ENCODE measurements at places on chromosomes 12 and 14.

DNA sequence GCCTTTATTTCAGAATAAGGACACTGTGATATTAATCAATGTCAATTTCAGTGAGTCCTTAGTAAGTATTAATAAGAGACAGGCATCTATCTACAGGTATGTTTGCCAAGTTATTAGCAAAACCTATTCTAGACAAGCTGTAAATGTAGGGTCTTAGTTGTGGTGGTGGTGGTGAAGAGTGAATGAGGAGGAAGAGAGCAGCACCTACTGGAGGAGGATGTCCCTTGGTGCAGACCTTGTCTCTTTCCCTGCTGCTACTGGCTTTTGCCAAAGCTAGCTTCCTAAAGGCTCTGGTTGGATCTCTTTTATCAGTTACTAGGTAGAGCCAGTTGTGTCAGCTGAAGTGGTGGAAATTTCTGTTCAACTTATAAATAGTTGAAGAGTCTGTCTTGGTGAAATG lies 304.8 kb upstream of the ATP2B1 start:
- no peak for DNase-seq

- DNase-seq = no peak
These were observed 22.0 kb downstream of the EML5 start for GRCh38 chr14:88770736-88771135.

DNA sequence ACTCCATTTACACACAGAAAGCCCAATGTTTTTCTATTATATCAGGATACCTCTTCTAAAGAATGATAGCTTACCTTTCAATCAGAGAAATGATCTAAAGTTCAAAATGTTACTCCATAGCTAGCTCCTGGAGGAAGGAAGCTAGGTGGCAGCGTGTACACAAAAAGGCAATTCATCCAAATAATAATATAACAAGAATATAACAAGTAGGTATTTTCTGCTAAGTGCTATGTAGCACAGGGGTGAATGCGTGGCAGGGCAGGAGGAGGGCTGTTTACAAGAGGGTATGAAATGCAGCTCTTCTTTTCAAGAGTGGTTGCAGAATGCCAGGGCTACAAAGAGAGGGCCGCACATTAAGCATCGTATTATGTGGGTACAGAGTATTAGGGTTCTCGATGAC lies 663 bp upstream of the SNAPC1 start:
- DNase-seq = no peak

- DNase-seq = no peak
These were observed 5.7 kb downstream of the OTUB2 start for GRCh38 chr14:94031883-94032279.

DNA sequence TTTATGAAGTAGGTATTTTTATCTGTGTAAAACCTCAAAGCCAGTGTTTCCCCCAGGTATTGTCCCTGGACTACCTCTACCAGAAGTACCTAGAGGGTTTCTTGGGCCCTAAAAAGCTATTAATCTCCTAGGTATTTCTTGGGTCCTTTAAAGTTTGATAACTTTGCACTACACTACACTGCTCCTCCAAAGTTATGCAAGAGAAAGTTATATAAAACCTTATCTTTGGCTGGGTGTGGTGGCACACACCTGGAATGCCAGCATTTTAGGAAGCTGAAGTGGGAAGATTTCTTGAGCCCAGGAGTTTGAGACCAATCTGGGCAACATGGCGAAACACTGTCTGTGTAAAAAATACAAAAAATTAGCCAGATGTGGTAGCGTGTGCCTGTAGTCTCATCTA lies 34.9 kb downstream of the PTPN21 start:
- no peak for DNase-seq

DNA sequence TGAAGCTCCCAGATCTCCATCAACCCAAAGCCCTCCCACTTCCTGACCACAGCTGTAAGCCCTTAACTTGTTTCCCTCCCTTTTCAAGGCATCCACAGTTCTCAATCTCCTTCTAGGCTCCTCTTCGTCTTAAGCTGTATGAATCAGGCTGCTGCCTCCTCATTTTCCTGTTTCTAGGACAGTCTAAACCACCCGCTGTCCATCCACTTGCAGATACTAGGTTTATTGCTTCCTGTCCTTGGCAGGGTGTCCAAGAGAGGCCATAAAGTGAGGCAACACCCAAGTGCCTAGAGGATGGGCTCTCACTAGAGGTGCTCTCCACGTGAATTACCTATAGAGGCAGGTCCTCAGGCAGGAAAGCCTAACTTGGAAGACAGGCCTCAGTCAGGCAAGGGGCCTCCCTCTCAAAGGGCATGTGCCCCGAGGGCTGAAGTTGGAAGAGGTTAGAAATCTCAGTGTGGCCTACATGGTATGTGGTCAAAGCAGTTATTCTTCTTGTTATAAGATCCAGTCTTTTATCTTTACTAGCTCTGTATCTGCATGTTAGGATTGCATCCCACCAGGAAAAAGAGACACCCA lies 8.8 kb upstream of the TMEM106C start:
- no peak for DNase-seq

GRCh38 chr12:70248876-70249275 lies 5.6 kb downstream of the CNOT2 start:
- no peak for DNase-seq

GRCh38 chr12:1491983-1492697 lies 102.2 kb downstream of the FBXL14 start:
- DNase-seq = no peak

- DNase-seq = no peak
These were observed 172.6 kb downstream of the PRKCH start for GRCh38 chr14:61494018-61494417.

- no peak for DNase-seq
These were observed 786.2 kb upstream of the FBXO33 start for GRCh38 chr14:40218282-40218941.

DNA sequence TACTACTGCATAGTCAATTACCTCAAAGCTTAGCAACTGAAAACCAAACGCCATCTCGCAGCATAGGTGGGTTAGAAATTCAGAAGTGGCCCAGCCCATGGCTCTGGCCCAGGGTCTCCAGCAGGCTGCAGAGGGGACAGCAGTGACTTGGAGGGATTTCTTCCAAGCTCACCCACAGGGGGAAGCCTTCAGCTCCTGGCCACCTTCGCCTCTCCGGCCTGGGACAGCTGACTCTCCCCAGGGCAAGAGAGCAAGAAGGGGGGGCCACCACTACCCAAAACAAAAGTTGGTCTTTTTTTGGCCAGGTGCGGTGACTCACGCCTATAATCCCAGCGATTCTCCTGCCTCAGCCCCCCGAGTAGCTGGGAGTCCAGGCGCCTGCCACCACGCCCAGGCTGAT lies 32.2 kb upstream of the ANKRD9 start:
- no peak for DNase-seq

DNA sequence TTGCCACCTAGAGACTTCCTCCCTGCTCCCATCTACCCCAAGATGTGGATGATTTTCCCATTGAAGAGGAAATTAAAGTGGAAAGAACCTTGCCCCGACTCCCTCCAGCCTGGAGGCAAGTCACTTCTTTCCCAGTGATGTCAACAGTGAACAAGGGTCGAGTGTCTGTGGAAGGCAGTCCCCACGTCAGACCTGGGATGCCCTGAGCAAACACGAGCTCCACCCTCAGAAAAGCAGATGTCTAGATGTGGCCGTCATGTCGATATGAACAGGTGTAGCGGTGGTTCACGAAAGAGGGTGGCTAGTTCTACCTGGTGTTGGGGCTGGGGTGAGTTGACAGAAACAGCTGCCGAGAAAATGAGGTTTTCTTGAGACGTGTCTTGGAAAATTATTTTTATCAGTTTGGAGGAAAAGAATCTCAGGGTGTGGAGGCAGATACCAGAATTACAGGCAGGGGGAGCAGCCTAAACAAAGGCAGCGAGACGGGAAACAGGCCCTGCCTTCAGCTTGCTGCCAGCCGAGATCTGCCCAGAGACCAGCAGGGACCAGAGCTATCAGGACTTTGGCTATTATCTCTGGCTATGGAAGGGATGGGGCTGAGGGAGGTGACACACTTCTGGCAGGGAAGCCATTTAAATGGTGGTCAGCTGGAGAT lies 25.9 kb downstream of the SYNDIG1L start:
- DNase-seq = no peak

DNA sequence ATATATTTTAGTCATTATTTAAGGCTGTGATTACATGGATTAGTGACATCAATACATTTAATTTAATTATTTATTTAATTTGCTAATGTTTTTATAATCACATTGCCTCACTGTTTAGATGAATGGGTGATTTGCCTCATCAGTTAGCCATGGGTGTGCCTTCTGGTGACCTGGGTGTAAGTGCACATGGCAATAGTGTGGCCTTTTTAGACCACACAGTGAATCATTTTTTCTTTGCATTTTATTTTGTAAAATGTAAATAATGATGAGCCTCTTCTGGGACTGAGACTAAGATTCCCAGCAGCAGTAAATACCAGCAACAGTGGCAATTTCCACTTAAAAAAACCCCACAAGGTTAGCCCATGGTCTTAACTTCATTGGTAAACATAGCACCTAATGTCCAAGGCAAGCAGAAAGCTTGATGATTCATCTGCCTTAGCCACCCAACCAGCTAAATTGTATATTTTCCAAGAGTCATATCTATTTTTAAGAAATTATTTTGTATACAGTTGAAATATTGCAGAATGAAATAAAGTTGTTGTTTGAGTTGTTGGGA lies 235.9 kb upstream of the NOVA1 start:
- DNase-seq = no peak

GRCh38 chr12:101876322-101876860 lies 989 bp upstream of the DRAM1 start:
- no peak for DNase-seq

- no peak for DNase-seq
These were observed 20.9 kb downstream of the PDE6H start for GRCh38 chr12:14993537-14994266.

GRCh38 chr12:64633940-64634337 lies 23.6 kb downstream of the RASSF3 start:
- no peak for DNase-seq

DNA sequence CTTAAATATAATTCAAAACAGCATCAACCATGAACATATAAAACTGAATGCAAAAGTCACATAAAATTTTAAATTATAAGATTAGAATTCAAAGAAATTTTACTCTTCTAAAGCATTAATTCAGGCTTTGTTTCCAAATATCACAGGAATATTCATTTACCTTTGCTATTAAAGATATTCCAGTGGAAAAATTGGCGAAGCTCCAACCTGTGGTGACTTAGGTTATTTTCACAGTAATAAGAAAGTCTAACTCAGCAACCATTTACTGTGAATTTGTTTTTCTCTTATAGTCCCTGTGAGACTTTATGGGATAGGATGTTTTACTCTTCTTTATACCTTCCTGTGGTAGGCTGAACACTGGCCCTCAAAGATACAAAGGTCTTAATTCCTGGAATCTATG lies 3.2 kb downstream of the WDR89 start:
- no peak for DNase-seq

- no peak for DNase-seq
These were observed 25.7 kb downstream of the TSPAN9 start for GRCh38 chr12:3102771-3103410.

GRCh38 chr14:34665785-34666435 lies 36.0 kb upstream of the SNX6 start:
- no peak for DNase-seq

GRCh38 chr12:49375406-49375805 lies 8.1 kb downstream of the SPATS2 start:
- no peak for DNase-seq

- DNase-seq = no peak
These were observed 209.4 kb downstream of the PCNX1 start for GRCh38 chr14:71116568-71117122.

DNA sequence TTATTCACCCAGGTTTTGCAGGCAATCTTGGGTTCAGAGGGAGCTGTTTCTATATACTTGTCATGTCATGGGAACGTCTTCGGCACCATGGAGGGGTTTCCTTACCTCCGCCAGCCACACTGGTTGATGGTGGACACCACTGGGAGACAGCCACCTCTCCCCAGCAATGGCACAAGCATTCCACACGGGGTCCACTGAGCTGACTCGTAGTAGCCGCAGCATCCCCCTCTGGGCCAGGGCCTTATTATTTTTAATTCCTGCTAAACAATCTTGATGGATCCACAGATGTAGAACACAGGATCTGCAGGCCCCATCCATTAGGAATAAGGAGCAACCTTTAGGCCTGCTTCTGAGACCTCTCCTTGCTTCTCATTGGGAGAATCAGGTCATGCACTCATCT lies 132.9 kb downstream of the DICER1 start:
- DNase-seq = no peak

DNA sequence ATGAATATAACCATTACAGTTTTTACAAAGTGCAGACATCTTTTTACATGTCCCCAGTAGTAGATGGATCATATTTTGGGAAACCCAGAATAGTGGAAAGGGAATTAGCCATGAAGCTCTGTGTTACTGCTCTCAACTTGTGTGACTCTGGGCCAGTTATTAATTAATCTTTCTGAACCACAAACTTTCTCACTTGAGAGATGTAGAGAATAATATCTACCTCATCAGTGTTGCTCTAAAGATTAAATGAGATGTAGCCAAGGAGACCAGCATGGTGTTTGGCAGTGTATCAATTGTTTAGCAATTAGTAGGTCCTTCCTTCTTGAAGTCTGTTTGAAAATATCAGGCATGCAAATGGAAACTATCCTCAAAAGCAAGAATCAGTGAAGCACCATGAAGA lies 169.2 kb downstream of the TMTC2 start:
- no peak for DNase-seq

- DNase-seq = no peak
These were observed 1.7 kb downstream of the FITM1 start for GRCh38 chr14:24132061-24132685.

DNA sequence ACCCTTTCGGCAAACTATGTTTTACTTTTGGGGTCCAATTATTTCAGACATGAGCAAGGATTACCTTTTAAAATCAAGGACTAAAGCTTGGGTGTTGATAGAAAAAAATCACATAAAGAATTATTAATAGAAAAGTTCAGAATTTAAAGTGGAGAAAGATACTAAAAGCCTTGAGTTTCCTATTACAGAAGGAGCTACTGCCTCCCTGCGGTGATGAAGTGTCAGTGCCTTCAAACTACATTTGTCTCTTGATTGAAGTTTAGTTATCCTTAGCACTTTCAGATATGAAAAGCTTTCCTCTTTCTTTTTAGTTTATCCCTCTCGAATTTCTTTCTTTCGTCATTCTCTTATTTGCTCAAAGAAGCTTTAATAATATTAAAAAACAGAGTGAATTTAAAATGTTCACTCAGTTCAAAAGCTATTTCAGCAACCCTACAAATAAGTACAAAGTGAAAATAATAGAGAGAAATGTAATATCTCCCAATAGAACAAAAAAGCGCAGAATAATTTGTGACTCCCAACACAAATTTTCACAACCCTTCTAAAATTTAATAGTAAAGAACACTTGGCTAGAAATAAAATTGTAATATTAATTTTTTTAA lies 87.6 kb downstream of the SEC23A start:
- DNase-seq = no peak

GRCh38 chr12:2541631-2542204 lies 253.1 kb upstream of the FKBP4 start:
- DNase-seq = no peak

GRCh38 chr14:38824706-38825105 lies 278.3 kb downstream of the SEC23A start:
- no peak for DNase-seq

DNA sequence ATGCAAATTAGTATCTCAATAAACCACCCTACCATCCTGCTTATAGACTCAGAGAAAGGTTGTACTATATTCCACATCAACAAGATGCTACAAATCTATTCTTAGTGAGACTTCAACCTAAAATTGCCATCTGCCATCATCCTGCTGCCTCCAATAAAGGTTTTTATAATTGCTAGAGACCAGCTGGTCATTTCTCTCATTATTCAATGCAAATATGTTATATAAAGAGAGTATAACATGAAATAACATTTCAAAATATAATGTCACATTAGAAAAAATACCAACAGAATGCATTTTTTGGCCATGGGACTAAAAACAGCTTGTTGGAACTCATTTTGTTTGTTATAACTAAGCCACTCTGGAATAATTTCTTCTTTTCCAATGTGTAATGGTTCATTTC lies 247.3 kb downstream of the LRIG3 start:
- DNase-seq = no peak
